ENCODE measurements at places on chromosomes 5 and 9. TPM values are rescaled to one million over a fixed set of nuclear protein-coding genes. Genes with fewer than 3 reads are reported as not detected.

Gene IL4
- not detected for total RNA-seq

Gene PHF24
- total RNA-seq = 0.12 TPM

Gene ZFR
- 38.6 TPM for total RNA-seq

Gene IL12B
- not detected for total RNA-seq

Gene IL5
- total RNA-seq = not detected

Gene ZCCHC10
- total RNA-seq = 12.7 TPM

Gene EDIL3
- total RNA-seq = 80.1 TPM

Gene GLRA1
- total RNA-seq = not detected

Gene ESM1
- total RNA-seq = 0.36 TPM
